CD8-positive, alpha-beta memory T cell (primary cell): ENCODE measurements at places on chromosomes 11 and 22. TPM values are rescaled to one million over a fixed set of nuclear protein-coding genes. Genes with fewer than 3 reads are reported as not detected.
A peak's percentile ranks its signal among the peaks of the same experiment; 100 is the strongest.

The GSTT2B gene
- not detected for total RNA-seq

The TEX54 gene
- total RNA-seq: not detected

DNA sequence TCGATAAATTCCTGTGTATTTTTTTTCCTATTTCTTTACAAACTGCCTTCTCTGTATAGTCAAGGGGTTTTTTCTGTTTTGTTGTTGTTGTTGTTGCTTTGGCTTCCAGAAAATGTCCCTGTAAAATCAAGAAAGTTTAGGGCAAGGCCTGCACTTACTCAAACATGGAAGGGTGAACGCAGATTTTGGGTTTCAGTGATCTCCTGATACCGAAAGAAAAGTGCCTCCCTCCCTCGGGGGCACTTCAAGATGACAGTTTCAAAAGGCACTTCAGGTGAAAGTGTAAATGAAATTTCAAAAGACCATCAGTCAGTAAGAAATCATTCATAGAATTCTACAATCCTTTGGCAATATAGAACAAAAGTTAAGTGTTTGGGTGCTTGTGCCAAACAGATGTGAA lies 43.4 kb upstream of the TMPRSS4 start:
- DNase-seq: no peak

DNA sequence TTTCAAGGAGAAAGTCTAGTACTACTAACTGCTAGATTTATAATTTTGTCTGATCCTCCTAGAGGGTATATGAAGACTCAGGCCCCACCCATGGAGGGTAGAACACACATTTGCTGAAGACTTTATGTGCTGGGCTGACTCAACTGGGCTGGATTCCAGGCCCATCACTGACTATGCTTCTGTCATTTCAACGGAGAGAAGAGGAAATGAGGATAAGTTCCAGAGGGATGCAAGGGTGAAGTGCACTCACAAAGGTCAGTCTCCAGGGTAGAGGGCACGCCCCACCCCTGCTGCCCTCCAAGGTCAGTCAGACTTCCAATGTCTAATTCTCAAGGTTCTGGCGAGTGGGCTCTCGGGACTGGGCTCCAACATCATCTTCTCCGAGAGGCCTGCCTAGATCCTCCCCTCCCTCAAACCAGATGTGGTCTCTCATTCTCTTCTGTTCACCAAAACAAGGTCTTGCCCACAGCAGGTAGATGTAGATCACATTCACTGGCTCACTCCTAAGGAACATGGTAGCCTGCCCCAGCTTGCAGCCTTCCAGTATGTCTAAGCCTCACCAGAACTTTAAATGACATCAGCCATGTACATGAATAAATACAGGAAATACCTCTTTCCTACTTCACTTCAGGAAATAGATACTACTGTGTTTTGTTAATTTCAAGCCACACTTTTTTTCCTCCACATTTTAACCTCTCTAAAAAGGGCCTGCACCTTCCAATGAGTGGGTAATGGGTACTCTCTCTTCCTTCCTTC lies 7.3 kb upstream of the C11orf86 start:
- DNase-seq: no peak

- no peak for DNase-seq
Observed at GRCh38 chr22:39478441-39478850, 21.6 kb downstream of the MGAT3 start.

DNA sequence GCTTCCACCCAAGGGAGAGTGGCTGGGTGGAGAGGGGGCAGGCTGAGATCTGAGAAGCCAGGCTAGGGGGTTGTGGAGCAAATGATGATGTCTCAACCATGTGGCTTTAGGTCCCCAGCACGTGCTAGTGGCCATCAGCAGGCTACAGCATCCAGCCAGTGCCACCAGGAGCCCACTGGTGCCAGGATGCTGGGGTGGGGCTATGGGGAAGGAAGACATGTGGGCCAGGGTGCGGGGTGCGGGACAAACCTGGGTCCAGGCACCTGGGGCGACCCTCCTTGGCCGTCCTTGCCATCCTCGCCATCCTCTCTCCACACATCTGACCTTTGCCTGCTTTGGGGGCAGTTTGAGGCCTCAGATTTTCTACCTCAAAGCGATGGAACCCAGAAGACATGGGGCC lies 104.3 kb downstream of the KCNQ1 start:
- no peak for DNase-seq

GRCh38 chr11:78023426-78023825 lies 350 bp upstream of the KCTD14 start:
- no peak for DNase-seq

The SYCE3 gene
- not detected for total RNA-seq

DNA sequence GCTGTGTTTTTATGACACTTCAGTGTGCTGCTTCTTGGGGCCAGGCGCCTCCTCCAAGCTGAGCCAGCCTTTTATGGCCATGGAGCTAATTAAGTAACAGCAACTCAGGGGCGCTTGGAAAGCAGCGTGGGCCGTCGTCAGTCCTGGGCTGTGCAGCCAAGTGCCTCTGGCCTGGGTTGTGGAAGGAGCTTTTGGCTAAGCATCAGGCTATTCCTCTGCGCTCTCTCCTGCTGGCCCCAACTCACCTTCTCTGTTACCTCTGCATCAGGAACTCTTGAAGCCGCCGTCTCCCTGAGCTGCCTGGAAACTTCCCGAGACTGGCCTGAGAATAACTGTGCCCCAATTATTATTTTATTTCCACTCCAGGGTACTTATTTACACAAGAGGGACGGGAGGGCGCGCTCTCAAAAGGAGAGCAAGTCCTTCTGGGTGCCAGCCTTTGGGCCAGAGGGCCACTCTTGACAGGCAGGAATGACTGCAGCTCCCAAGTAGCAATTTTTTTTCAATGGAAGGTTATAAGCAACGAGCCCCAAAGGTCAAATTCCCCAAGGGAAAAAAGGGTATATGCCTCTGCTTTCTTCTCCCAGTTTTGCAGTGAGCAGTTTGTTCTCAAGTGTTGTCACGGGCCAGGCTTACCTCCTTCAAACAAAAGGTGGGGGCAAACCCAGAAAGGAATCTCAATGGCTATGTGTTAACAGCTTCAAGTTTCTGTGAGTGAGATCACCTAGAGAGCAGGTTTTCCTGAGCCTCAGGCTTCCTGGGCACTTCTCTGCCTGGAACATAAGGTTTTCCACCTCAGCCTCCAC lies 38.5 kb upstream of the NAV2 start:
- no peak for DNase-seq

The PLEKHB1 gene
- 9.1 TPM for total RNA-seq

- DNase-seq: no peak
Observed at GRCh38 chr22:28406246-28406645, 273.4 kb downstream of the TTC28 start.

DNA sequence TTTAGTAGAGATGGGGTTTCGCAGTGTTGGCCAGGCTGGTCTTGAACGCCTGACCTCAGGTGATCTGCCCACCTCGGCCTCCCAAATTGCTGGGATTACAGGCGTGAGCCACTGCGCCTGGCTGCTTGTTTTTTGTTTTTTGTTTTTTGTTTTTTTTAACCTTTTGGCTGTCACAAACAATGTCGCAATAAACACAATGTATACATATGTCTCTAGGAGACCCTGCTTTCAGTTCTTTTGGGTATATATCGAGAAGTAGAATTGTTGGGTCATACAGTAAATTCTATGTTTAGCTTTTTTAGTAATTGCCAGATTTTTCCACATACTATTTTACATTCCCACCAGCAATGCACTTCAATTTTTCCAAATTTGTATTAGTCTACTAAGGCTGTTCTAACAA lies 28.0 kb downstream of the RBX1 start:
- no peak for DNase-seq

DNA sequence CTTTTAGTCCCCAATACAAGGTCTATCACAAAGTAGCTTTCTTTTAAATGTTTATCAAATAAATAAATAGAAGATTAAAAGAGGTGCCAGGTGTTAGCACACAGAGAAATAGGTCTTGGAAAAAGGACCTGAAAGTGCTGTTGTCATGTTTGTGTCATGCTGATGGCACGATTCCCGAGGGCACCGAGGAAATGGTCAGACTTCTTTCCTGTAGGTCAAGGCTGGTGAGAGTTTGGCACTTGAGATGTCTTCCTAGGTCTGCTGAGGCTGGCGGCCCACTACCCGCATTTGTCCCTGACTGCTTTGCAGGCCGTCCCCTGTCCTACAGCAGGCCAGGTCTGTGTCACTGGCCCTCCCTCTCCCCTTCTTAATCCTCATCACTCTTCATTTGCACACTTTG lies 112.1 kb downstream of the ATXN10 start:
- DNase-seq: no peak

DNA sequence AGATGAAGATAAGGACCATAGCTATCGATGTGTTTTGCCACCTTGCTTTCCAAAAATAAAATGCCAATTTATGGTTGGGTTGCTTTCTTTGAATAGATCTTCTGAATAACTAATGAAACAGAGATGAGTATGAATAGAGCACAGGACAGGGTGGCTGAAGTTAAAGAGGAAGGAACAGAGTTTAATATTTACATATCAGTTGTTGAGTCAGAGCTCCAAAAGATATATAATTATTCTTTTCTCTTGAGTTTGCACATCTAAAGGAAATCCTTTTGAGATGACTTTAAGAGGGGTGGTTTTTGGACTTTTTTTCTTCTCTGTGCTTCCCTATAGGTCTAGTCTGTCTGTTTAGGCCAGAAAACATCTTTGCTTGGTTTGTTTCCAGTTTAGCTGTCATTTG lies 115.2 kb downstream of the DDX10 start:
- no peak for DNase-seq

DNA sequence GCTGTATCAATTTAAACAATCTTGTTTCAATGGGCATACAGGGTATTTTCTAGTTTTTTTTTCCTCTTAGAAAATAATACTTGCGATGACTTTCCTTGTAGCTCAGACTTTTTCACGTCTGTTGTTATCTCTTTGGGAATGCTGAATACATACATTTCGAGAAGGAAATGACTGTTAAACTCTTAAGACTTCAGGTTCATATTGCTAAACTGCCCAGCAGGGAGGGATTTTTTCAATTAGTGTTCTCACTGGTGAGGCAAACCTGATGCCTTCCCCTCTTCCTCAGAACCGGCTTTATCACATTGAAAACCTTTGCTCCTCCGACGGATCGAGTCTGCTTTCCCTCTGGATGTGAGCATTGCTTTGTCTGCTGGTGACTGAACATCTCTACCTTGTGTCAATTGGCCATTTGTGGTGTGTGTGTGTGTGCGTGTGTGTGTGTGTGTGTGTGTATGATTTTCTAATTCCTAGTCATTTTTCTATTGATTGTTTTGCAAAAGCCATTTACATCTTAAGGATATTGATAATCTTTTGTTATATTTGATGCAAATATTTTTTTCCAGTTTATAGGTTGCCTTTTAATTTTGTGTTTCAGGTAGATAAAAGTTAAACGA lies 6.6 kb downstream of the NEAT1 start:
- DNase-seq: peak; percentile 10
